ENCODE measurements at places on chromosomes 7 and 10.

GRCh38 chr7:55504967-55505658 lies 67.2 kb downstream of the VOPP1 start:
- ATAC-seq = no peak

DNA sequence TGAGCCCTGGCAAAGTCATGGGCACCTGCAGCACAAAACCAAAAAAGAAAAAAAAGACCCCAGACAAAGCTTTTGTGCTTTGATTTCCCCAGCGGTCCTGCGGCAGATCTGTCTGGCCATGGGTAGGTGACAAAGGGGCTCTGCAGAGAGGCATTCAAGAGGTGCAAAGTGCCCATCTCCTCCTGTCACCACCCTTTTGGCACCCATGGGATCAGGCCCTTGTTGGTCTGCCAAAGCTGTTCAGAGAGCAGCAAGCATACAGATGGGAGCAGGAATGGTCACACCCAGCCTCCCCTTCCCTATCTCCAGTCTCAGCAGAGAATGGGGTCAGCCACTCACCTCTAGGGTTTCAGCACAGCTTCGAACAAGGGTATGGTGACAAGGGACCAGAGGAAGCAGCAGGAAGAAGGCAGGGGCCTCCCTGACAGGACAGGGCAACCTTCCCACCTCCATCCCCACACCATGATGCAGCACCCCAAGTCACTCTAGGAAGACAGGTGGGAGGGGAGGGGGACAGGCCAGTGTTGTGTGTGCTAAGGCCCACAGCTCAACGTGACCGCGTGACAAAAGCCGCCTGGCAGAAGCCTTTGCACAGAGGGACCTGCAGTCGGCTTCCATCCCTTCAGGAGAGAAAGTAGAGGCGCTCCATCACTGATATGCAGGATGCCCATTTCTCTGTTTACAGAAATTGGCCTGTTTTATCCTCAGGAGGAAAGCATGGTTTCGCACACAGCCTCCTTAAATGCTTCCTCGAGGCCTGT lies 6.3 kb downstream of the CAMK2G start:
- no peak for ATAC-seq

DNA sequence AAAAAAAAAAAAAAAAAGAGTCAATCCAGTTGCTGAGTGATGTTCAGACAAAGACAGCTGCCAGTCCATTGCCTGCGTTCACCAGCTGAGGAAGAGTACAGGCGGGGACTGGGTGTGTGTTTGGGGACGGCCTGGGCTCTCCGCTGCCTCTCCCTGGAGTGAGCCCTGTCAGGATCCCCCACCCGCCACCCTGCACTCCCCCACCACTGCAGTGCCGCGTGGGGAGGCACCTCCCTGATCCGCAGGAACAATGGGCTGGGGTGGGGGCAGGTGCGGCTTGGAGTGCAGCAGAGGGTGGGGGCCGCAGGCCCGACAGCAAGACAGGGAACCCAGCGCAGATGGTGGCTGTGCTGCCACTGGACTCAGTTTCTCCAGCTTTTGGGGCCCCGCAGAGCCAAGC lies 1.4 kb downstream of the HSPA12A start:
- no peak for ATAC-seq

DNA sequence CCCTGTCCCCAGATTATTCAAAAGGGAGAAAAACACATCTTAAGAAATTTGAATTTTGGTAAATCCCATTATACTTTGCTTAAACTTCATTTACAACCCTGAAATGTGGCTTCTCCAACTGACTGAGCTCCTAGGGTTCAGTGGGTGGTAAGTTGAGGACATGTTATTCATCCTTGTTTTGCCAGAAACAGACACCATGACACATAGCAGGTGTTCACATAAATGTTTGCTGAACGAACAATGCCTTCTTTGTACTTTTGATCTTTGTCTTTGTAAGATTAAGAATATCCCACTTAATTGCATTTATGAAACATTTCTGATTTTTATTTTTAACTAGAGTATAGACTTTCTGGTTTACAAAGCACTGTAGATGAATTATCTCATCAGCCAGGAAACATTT lies 209.7 kb downstream of the GPAM start:
- no peak for ATAC-seq

GRCh38 chr10:62528441-62528840 lies 154.3 kb downstream of the ZNF365 start:
- ATAC-seq = peak; percentile 99

DNA sequence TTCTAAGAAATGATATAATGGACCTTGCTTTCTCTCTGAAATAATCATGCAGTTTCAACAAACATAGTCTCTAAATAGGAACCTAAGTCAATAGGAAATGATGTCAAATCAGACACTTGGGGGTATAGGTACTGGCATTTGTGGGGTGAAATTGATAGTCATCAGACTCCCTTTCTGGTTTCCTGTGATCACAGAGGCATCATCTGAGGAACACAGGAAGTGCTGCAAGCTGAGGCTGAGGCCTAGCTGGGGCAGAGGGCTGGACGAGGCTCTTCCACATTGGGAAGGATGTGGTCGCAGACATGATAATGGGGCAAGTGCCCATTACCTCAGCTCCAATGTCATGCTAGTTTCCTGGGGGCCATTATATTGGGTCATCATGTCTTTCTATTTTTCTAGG lies 33.5 kb upstream of the TARP start:
- peak; percentile 55 for ATAC-seq

GRCh38 chr10:89294721-89295239 lies 7.1 kb upstream of the IFIT2 start:
- no peak for ATAC-seq

DNA sequence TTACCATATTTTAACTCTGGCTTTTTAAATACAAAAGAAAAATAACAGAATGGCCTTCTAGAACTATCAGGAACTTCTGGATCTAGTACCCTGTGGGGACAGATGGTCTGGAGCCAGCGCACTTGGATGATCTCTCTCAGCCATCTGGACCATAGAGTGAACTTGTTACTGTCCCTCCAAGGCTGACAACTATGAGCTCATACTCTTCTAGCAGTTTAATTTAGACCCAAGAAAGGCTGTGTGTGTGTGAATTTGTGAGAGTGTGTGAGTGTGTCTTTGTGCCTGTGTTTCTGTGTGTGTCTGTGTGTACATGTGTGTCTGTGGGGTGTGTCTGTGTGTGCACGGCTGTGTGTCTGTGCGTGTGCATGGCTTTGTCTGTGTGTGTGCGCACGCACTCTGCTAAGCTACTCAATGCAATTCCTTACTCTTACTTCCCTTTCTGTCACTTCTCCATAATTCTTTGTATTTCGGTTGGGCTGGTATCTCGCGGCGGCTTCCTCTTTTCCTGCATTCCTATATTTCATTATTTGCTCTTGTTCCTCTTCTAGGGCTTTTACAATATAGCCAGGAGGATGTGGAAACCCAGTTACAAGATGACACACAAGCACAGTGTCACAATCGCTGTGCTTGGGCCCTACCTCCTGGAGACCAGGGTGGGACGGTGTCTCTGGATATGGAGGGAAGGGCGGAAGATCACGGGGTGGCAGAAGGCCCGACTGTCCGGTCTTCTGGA lies 51.9 kb downstream of the IKZF1 start:
- no peak for ATAC-seq

DNA sequence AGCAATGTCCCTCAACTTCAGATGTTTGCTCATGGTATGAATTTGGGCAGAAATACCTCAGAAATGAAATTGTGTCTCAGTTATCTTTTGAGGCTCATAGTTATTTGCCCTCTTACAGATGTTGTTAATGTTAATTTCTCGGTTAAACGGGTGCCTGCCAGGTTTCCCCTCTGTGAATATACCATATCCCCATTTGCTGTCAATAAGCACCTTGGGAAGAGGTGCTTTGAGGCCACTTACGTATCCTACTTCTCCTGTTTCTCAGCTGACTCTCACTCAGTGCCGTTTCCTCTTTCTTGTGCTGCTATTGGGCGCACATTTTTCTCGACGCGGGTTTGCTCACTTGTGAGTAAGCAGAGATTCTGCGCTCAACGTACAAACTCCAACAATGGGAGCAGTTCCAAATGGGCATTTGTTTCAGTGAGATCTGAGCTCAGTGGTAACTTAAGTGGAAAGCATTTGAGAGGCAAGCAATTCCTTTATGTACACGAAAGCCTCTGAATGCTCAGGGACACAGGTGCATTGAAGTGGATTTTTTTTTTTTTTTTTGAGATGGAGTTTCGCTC lies 34.8 kb upstream of the JAKMIP3 start:
- ATAC-seq = no peak

DNA sequence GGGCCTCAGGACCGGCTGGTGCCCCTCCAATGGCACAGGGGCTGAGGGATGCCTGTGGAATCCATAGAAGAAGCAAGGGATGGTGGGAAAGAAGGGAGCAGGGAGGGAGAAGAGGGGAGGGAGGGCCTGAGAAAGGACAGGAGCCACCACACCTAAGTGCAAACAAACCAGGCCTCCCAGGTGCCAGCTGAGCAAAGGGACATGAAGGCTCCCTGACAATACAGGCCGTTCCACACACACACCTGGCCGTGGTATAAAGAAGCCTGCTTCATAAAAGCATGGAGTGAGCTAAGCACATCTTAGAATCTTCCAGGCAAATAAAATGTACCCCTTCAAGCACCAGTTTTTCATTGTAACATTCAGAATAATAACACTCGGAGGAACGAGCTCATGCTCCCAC lies 54.0 kb downstream of the OAT start:
- ATAC-seq = no peak

- ATAC-seq = no peak
Observed at GRCh38 chr10:72244573-72245038, 28.5 kb upstream of the ASCC1 start.

DNA sequence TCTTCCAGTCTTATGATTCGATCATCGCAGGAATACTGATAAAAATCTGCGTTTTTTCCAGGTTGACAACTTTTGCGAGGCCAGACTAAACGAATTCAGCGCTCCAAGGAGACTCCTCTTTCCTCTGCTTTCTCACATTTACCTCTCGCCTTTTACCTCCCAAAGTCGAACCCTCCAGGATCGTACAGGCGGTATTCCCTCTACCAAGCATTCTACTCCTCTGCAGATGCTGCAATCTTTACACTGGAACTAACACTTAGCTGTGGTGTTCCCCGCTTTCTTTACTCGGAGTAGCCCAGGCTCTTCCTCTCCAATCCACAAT lies 449 bp downstream of the NUDT5 start:
- ATAC-seq = peak; percentile 4

DNA sequence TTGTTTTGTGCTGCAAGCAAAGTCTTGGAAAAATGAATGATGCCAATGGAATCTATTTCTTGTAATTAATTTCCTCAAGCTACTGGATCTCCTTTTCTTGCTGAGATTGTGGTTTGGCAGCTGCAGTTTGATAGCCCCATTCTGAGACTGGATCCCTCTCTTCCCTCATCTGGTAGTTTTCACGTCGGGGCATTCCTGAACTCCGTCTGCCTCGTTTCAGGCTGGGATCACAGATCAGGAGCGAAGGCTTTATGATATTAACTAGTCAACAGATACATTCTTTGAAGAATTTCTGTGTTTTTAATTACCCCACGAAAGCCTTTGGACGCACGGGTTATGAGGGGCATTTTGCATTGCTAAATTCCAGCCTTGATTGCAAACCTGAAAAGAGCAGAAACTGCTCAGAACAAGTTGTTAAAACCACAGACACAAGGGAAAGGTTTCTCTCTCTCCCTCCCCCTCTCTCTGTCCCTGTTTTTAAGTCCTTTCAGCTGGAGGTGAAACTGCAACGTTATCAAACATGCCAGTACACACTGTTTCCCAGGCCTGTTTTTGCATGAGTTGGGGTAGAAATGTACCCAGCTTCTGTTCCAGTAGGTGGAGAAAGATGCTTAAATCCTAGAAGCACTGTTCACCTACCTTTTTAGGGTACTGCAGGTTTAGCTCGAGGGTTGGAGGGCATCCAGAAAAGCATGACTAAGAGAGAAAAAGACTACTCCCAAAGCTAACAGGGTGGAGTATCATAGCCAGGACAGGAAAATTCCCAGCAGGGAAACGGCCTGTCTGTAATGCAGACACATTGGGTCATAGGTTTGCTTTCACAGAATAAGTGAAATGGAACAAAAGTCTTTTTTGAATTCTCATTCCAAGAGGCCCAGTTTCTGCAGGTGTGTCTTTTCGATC lies 124.3 kb downstream of the CUX1 start:
- no peak for ATAC-seq

DNA sequence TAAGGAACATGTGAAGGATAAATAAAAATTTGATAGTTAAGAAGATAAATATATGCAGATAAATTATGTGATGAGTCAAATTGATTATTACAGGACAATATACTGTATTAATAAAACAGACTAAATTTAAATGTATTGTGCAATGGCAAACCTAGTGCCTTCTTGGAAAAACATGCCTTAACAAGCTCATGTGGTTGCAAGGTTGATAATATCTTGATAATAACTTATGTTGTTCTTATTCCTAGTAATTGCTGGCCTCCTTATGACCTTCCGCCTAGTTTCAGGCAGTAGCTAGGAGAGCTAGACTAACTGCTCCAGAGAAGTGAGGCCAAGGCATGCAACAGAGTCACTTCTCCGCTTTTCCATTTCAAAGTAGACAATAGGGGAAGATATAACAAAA lies 7.6 kb upstream of the RAB11FIP2 start:
- no peak for ATAC-seq

GRCh38 chr7:50627824-50628361 lies 62.7 kb upstream of the DDC start:
- no peak for ATAC-seq

- ATAC-seq = no peak
Observed at GRCh38 chr7:101664893-101665471, 35.9 kb upstream of the MYL10 start.

GRCh38 chr7:138036135-138036534 lies 34.2 kb upstream of the CREB3L2 start:
- ATAC-seq = no peak

- ATAC-seq = no peak
Observed at GRCh38 chr10:63703113-63703670, 182.0 kb downstream of the REEP3 start.

GRCh38 chr10:112092519-112092918 lies 91.0 kb downstream of the GPAM start:
- ATAC-seq = no peak

GRCh38 chr10:72174297-72174662 lies 41.5 kb upstream of the ANAPC16 start:
- ATAC-seq = no peak

DNA sequence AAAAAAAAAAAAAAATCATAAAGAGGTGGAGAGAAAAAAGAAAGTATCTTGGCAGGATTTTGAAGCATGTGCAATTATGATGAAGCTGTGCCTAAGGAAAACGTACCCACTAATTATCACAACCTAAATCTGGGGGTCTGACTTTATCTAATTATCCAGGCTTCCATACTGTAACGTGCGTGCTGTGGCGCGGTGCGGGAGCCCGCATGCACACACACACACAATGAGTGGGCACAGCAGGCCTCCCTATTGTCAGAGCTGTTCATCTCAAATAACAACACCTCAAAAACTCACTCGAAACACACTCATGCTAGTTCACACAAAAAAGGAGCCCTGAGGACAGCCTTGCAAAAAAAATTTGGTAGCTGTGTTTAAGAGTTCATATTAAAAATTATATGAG lies 31.9 kb downstream of the BEND7 start:
- ATAC-seq = no peak

- ATAC-seq = peak; percentile 83
Observed at GRCh38 chr7:138478499-138478908, 18.4 kb downstream of the TRIM24 start.

DNA sequence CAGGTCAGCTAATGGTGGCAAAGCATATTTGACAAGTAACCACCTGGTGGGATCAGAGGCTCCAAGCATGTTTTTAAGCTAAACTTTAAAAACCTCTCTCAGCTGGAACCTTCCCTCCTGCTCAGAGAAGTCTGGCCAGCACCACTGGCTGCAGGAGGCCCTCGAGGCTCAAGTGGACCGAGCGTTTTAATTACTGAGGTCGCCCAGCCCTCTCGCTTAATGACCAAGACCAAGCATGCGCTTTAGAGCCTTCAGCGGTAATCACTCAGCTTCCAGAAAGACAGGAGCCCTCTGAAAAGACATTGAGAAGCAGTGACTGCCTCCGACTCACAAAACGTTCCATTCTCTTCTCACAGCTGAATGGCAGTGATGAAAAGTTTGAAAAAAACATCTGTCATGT lies 383.4 kb upstream of the ADARB2 start:
- ATAC-seq = no peak

All from activated T-helper 17 cell treated with anti-CD3 and anti-CD28 coated beads, Interleukin-2, amount 50 U/mL, for 72 hours (primary cell).